ENCODE measurements at places on chromosomes 5 and 9.

DNA sequence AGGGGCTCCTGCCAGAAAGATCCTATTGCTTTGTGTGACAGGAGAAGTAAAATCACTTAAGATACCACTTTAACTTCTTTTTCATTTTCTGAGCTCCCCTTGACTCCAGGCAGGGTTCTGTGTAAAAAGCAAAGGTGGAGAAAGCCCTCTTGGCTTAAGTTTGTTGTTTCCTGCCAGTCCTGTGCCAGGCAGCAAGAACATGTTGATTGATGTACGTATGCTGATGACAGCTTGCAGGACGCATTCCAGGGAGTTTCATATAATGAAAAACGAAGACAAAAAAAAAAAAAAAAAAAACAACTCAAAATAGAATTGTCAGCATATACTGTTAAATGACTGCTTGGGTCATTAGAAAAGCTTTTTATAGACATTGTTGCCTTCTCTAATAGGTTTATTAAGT, 251.7 kb downstream of the PSAT1 start:
- DNase-seq: no peak

DNA sequence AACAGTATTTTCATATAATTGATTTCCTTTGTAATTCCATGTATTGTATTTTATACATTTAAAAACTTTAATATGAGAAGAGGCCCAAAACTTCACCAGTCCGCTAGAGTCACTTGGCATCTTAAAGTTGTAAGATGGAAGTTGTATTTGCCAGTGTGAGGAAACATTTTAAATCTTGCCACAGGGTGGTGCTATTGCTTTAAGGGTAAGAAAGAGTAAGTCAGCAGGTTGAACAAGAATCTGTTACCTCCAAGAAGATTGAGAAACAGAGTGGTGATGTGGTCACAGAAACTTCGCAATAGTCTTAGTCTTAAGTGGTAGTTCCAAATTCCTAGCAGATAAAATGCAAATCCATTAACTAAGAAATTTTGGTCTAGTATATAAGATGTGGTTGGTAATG, 39.8 kb upstream of the RANBP6 start:
- peak; percentile 74 for DNase-seq

GRCh38 chr5:71782393-71782770, 63.3 kb downstream of the CARTPT start:
- no peak for DNase-seq

DNA sequence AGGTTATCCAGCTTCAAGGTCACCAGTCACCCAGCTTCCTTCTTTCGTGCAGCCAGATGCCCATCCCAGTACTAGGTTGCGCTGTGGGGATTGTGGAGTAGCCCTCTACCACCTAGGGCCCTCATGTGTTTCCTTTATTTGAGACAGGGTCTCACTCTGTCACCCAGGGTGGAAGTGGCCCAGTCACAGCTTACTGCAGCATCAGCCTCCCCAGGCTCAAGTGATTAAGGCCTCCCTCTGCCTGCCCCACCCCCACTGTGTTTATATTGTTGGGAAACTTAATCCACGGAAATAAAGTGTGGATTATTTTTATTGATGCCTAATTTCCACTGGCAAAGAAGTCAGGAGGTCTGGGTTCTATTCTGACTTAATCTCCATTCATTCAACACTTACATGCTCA, 4.3 kb downstream of the IL17B start:
- DNase-seq: no peak

- DNase-seq: no peak
These were observed 69.0 kb downstream of the MEF2C start for GRCh38 chr5:88813805-88814575.

DNA sequence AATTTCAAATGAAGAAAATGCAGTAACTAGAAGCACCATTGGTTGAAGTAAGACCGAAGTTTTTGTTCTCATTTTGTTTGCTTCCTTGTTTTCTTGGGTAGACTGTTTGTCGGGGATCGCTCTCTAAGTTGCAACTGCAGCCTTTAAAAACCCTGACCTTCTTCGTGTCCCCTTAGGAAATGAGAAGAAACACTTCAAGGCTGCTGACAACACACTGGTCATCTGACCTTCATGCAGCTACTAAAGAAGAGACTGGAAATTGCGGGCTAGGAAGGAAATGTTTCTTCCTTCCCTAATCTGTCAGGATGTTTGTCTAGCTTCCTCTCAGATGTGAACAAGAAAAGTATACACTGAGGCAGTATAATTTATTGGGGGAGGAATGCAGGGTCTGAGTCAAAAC, 50.7 kb upstream of the CHSY3 start:
- no peak for DNase-seq
